NK-92 treated with Interleukin-12 subunit alpha and Interleukin-12 subunit beta, amount 100 ng/mL, for 24 hours (cell line): ENCODE measurements at places on chromosomes 2 and 18.

DNA sequence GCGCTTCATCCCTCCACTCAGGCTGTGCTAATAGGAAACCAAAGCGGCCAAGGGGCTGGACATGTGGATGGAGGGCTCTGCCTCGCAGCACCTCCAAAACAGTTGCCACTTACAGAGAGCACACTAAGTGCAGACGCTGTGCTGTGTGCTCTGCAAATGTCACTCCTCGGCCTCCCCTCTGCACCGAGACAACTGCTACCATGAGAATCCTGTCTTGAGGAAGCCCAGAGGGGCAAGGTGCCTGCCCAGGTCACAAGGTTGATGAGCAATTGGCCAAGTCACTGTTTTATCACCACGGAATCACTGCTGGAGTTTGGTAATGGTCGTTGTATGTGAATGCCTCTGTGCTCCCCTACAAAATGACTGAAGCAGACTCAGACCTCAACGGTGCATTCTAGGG is 132.2 kb downstream of the SEPTIN10 start:
- no peak for DNase-seq

- DNase-seq = no peak
Observed at GRCh38 chr2:158391876-158392275, 64.7 kb downstream of the CCDC148 start.

GRCh38 chr2:239779584-239779983 is 245.6 kb downstream of the NDUFA10 start:
- no peak for DNase-seq

- no peak for DNase-seq
Observed at GRCh38 chr2:239776436-239777005, 248.6 kb downstream of the NDUFA10 start.

DNA sequence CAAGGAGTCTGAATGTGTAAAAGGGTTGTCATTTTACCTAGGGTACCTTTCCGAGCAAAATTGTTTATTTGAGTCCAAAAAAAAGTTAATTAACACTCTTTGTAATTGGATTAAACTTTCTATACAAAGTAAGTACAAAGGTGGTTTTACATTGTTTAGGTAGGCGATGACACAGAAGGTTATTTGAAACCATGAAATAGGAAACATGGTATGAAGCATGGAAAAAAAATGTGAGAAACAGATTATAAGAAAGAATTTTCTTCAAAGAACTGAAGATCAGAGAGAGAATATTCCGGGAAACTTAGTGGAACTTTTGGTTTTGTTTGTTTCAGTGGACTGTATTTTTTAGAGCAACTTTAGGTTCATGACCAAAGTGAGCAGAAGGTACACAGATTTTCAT is 32.7 kb downstream of the CARF start:
- DNase-seq = no peak

DNA sequence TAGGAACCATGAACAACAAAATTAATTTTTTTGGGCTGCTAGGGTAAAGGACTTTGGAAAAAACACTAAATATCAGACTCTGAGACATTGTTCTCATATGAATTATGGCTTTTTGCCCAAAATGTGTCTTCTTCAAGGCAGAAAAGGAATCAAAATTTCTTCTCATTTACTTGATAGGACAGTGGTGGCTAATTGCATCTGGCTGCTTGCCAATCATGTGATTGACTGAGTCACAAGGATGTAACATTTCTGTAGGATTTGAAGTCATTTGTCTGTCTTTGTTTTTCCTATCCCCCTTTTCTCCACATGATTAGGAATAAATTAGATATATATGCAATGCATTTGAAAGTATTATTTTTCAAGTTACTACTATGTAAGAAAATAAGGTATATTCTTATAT is 130.2 kb downstream of the SLC4A10 start:
- no peak for DNase-seq

DNA sequence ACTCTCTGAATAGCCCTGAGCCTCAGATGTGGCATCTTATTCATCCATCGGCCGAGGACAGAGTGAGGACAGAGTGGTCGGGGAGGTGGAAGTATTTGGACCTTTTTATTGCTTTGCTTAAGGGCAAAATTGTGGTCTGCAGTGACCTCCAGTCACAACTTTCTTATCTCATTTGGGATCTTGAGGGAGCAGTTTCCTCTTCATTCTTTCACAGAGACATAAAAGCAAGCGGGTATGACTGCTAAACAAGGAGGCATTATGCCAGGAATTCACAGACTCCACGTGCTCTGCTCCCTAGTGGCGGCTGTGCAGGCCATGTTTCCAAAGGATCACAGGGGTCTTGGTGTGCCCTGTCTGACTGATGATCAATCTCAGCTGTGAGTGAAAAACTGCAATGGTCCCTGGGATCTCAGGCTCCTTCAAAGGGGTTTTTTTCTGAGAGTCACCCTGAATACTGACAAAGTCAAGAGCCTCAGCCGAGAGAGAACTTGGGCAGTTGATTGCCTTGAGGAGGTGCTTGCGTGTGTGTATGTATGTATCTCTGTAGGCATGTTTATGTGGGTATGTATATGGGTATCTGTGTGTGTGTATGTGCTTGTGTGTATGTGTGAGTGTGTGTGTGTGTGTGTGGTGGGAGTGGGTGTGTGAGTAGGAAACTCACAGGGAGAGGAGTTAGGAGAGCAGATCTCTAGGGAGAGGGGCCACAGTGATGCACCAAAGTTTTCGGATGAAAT is 47.7 kb downstream of the RAPGEF4 start:
- no peak for DNase-seq

DNA sequence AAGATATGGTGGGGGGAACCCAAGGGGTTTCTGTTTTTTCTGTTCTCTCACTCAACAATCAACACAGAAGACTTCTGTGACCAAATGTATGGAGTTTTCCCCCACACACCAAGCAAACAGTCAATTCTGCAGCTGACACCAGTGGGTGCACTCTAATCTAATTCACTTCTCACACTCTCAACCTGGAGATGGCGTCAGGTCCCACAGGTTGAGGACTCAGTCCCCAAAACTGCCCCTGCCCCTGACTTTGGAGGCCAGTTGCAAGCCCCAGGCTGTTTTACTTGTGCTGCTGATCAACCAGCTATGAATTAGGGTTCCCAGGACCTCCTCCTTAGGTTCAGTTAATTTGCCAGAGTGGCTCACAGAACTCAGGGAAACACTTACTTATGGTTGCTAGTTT is 6.2 kb downstream of the RNU2-63P start:
- no peak for DNase-seq

GRCh38 chr2:37843556-37843955 is 81.5 kb upstream of the RMDN2 start:
- DNase-seq = no peak

GRCh38 chr2:239603411-239604356 is 202.9 kb upstream of the HDAC4 start:
- no peak for DNase-seq

DNA sequence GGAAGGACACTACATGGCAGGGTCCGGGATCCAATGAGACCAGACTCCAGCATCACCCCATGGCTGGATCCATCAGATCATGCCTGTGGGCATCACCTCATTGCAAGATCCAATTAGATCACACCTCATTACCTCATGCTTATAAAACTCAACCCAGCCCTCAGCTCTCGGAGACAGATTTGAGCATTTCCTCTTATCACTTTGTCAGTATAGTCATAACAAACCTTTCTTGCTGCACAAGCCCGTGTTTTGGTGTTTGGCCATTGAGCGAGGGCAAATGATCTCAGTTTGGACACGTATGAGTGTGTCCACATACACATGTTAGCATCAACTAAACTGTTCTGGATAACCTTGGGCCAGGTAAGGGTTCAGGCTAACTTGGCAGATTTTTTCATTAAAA is 58.8 kb downstream of the CCDC195 start:
- DNase-seq = no peak

- no peak for DNase-seq
Observed at GRCh38 chr2:195021711-195022507, 635.1 kb upstream of the SLC39A10 start.

DNA sequence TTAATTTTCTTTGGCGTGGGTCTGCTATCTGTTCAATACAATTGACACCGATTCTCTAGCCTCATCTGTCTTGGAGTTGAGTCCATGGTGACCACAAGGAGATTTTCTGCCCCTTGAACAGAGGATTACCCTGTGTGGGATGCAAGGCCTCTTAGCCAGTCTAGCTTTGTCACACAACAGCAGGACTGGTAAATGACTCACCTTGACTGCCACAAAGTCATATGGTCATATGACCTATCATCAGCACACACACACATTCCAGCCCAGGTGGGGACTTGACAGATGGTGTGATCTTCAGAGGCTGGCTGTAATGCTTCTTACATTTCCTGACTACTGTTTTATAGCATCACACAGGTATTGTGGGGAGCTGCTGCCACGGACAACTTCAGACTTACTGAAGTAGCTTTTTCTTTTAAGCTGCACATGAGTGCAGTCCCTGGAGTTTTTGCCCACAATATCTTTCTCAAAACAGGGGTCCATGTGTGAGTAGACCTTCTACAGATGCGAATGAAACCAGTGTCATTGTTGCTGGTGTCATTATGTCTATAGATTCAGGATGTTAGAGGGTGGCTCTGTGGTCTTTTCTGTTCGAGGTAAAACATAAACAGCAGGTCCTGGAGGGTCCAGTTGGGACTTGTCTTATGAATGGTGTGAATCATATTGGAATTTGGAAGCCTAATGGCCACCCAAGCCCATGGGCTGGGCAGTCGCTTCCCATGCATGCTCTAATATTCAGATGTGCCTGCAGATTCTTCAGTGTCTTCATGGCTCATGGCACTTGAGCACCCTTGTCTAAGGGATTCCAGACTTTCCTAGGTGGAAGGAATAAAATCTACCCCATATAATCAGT is 18.6 kb upstream of the ACOXL start:
- DNase-seq = peak; percentile 30

DNA sequence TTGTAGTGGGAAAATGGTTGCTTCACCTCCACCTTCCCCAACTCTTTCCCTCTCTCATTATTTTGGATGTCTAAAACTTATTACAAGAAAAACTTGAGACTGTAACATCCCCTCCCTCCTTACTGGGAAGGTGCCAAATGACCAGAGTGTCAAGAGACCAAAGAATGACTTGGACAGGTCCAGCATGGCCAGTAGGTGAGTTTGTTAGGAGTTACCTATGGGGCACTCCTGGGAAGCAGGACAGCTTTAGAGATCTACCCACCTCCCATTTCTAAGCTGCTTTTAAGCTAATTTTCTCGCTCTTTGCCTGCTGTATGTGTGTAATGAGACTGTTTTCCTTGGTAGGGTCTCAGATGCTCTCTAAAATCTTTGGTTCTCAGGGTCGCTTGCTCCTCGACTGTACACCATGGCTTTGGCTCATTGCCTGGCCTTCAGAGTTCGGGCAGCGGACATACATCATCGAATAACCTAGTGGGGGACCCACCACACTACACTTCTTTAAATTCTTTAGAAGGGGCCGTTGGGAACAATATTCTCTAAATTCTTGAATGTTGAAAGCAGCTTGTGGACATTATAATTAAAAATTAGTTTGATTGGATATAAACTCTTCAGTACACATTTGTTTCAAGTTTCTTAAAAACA is 45.2 kb downstream of the SLC30A6 start:
- DNase-seq = no peak

- no peak for DNase-seq
Observed at GRCh38 chr2:96957244-96957643, 29.1 kb downstream of the FAM178B start.

DNA sequence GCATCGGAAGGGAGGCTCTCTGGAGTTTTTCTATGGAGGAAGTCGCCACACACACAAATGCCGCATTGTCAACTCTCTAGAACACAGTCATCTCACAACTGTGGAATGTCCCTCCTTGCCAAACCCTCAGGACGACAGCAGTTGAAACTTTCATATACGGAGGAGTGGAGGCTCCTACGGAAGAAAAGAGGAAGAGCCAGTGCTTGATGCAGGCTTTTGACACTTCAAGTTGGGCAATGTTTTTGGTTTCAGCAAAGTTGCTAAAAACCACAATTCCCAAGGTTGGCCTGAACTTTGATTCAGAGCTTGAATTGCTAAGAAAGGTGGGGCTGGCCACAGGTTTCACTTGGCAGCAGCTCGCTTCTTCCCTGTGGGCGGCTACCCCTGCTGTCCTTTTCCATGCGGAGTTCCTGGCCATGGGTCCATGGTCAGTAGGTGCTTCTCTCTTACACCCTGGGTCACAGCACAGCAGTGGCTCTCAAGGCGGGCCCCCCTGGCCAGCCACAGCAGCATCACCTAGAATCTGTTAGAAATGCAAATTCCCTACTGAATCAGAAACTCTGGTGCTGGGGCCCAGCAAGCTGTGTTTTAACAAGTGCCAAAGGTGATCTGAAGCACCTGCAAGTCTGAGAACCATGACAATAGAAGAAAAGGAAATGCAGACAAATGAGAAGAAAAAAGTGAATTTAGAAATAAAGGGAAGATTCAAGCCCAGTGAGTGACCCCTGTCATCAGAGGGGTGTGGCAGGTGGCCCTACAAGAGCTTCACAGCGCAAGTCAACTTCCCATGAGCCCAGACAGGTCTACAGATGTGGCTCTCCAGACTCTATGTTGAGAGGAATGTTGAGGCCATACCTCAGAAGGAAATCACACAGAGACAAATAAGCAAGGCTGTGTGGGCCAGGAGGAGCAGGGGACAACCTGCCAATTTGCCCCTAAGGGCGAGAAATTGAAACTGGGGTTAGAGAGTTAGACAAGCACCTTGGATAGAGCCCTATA is 856.4 kb downstream of the RNF144A start:
- no peak for DNase-seq

- no peak for DNase-seq
Observed at GRCh38 chr18:48203961-48204666, 205.1 kb downstream of the ZBTB7C start.

DNA sequence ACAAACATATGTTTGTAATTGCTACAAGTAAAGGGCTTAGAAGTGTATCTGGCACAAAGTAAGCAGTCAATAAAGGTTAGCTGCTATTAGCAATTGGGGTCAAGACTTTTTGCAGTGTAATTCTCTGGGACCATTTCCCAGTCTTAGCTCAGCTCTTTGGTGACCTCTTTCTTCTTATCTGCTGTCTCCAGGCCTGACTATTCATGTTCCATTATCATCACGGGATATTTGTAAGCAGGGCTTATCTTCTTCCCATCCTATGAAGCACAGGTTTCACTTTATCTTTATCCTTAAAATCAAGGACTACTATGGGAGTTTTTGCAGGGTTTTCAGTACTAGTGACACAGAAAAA is 131.7 kb downstream of the DOCK10 start:
- DNase-seq = no peak

- DNase-seq = no peak
Observed at GRCh38 chr2:64400733-64401528, 53.0 kb upstream of the LGALSL start.
